ENCODE measurements at places on chromosomes 12 and 14.

- no peak for DNase-seq
Observed at GRCh38 chr14:90693413-90693812, 122.8 kb downstream of the TTC7B start.

DNA sequence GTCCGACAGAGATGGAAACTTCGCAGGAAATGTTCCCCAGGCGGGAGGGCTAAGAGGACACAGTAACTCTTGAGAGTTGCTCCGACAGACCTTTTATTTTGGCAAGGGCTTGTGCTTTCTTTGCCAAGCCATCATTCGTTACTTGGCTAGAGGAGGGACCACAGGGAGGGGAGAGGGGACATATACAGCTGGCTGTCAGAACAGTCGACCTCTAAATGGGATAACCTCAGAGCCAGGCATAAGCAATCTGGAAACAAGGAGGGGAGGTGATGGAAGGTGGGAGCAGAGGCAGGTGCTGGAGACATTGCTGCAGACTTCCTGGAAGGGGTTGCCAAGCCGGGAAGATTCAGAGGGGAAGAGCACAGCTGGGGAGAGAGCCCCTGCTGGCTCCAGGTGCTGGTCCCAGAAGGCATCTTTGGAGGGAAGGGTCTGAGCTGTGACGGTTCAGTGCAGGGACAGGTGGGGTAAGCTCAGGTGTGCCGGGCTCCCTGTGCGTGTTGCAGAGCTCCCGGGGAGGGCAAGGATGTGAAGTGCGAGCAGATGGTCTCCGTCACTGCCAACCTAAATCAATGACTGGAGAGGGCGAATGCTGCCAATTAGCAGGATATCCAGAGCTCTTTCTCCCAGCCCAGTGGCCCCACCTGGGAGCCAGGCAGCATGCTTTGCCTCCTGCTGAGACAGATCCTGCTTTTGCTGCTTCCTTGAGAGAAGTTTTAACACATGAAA is 50.1 kb downstream of the CHST11 start:
- DNase-seq, result peak; percentile 35

DNA sequence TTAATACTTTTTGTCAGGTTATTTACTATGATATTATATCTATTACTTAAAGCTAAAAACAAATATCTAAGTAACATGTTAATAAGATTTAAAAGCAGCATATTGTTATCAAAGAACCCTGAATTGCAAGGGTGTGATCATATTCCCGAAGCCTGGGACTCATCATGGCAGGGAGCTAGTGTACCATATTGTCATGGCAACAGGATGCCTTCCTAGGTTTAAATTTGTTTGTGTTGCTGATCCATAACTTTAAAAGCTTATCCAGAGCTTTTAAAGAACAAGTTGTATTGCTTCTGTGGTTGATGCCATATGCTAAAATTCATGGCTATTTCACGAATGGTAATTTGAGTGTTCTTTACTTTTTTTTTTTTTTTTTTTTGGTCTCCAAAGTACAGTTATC is 500.5 kb downstream of the NAV3 start:
- DNase-seq, result peak; percentile 52

- no peak for DNase-seq
Observed at GRCh38 chr12:32030676-32031075, 71.5 kb downstream of the RESF1 start.

DNA sequence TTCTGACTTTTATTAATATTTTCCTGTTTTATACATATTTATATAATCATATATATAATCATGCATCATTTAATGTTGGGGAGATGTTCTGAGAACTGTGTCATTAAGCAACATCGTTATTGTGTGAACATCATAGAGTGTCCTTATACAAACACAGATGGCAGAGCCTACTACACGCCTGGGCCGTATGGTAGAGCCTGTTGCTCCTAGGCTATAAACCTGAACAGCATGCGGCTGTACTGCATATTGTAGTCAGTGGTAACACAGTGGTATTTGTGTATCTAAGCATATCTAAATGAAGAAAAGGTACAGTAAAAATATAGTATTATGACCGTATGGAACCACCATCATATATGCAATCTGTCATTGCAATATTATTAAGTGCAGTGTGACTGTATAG is 44.7 kb upstream of the BCL7A start:
- DNase-seq, result no peak

DNA sequence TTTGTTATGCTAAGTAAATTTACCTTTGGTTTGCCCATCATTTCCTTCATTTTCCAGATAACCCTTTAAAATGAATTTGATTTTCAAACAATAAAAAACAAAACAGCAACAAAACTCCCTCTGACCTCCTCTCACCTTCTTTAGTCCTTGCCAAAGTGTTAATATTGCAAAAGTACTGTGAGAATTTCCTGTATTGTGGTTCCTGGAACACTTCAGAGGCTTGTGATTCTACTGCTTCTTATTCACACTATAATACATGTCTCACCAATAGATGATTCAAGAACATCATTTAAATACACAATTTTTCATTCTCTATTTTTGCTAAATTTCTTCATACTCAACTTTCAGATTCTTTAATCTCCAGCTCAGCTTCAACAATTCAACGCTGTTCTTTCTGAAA is at the start of gene KLRD1:
Gene KLRD1, plus strand, starts transcription at position 241 of the 400 bp plus-strand sequence. CDS start 208 bp downstream, outside the sequence.
- no peak for DNase-seq

- DNase-seq, result no peak
Observed at GRCh38 chr14:70020352-70021170, 141.3 kb downstream of the SMOC1 start.

DNA sequence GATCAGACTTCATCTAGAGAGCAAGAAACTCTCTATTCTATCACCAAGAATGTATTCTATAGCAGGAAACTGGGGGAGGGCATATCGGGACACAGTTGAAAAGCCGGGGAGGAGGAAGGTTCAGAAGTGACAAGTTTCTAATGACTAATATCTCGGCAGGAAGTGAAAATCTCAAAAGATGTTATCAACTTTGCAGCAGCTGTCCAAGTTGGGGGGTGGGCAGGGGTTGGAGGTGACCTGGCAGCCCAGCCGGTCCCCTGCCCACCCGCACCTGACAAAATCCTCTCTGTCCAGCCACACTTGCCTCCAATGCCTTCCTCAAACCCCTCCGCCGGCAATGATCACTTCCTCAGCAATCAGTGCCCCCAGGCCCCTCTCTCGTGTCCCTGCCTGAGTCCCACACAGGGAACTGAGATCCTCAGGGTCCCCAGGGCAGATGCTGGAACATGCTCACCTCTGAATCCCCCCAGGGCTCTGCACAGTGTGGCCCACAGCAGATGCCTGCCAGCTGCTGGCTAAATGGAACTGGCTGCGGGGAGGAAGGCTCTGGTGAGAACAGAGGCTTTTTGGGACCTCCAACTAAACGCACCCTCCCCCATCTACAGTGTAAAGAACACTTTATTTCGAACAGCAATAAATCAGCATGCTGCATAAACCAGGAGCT is 43.9 kb downstream of the CCDC88C start:
- no peak for DNase-seq

DNA sequence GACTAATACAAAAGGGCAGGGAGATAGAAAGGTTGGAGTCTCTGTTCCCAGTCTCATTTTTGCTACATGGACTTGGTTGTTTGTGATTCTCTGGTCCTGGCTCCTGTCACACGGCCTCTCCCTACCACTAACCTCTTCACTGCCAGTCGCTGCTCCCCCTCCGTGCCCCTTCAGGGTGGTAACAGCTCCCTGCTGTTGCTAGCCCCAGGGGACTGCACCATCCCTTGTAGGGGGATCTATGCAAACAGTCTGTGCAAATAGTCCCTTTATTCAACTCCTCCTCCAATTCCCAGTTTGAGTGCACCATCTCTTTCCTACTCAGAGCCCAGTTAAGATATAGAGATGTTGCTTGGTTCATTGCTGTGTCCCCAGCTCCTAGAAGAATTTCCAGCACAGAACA is 51.1 kb downstream of the CCDC60 start:
- no peak for DNase-seq

DNA sequence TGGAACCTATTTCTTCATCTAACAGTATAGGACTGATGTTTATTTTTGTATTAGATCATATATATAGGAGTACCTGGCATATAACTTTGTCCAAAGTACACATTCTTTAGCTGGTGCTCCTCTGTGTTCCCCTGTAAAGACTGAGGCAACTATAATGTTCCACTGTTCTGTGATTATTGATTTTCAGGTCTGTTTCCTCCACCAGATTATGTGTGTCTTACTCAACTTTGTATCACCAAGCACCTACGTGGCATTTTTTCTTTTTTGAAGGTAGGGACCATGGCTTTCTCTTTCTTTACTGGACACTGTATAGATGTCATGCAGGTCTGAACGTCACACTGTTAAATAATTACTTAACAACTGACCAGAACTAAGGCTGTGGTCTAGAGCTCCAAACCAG is 29.3 kb downstream of the BICD1 start:
- no peak for DNase-seq

GRCh38 chr12:52205612-52206303 is 13.9 kb upstream of the KRT80 start:
- no peak for DNase-seq

DNA sequence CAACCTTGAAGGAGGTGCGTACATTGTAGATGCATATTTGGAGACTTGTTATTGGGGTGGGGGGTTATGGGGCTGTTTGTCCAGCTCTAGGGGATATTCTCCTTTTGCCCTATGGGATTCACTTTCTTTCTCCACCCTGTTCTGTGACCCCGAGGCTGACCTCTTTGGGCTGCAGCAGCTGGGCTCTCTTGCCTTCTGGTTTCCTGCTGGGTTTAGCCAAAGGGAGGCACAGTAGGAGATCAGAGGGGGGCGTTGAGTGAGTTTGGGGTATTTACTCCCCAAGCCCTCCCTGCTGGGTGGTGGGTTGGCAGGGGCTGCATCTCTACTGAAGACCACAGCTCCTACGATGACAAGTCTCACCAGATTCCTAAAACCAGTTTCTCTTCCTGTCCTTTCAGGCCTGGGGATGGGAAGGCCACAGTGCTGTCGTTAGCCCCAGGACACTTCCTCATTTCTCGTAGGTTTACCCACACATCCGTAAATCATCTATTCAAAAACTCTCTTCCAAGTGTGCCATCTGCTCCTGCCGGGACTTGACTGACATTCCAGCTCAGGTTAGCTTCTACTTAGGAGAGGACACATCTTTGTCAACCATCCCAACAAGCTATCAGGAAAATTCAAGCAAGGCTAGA is 127.1 kb downstream of the TMEM30B start:
- no peak for DNase-seq
